Lung microvascular endothelial cell (primary cell): ENCODE measurements at places on chromosomes 2 and 18. TPM values are rescaled to one million over a fixed set of nuclear protein-coding genes. Genes with fewer than 3 reads are reported as not detected.

- no peak for DNase-seq
Measured at GRCh38 chr18:3721771-3722648, 272.0 kb downstream of the TGIF1 start.

- DNase-seq = no peak
Measured at GRCh38 chr2:71613403-71613952, 160.1 kb downstream of the DYSF start.

Gene SCG2
- under 0.01 TPM in 1 of 2 replicates, not detected in the other for total RNA-seq

- DNase-seq = peak; percentile 12
Measured at GRCh38 chr2:63055226-63056106, 4.8 kb downstream of the OTX1 start.

Gene GREB1
- under 0.01 and 0.20 TPM in 2 replicates for total RNA-seq

- DNase-seq = no peak
Measured at GRCh38 chr2:60945341-60945740, 64.0 kb downstream of the REL start.

Gene CEBPZOS
- 4.6 and 7.4 TPM in 2 replicates for total RNA-seq
